Endothelial cell of umbilical vein (primary cell): ENCODE measurements at places on chromosomes 7 and 10.

GRCh38 chr7:40644454-40645188 lies 509.8 kb downstream of the SUGCT start:
- no peak for DNase-seq

- no peak for DNase-seq
Observed at GRCh38 chr7:70554646-70555045, 577.3 kb upstream of the GALNT17 start.

DNA sequence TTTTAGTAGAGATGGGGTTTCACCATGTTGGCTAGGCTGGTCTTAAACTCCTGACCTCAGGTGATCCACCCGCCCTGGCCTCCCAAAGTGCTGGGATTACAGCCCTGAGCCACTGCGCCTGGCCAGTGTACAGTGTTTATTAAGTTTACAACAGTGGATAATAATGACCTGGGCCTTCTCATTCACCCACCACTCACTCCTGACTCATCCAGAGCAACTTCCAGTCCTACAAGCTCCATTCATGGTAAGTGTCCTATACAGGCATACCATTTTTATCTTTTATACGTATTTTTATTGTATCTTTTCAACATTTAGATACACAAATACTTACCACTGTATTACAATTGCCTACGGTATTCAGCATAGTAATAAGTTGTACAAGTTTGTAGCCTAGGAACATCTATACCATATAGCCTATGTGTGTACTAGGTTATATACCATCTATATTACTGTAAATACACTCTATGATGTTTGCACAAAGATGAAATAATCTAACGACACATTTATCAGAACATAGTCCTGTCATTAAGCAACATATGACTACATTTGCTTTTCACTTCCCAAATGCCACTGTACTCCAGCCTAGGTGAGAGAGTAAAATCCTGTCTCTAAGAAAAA lies 17.1 kb downstream of the HOXA1 start:
- DNase-seq = no peak

- peak; percentile 67 for DNase-seq
Observed at GRCh38 chr7:121372376-121373010, 23.6 kb downstream of the FAM3C start.

DNA sequence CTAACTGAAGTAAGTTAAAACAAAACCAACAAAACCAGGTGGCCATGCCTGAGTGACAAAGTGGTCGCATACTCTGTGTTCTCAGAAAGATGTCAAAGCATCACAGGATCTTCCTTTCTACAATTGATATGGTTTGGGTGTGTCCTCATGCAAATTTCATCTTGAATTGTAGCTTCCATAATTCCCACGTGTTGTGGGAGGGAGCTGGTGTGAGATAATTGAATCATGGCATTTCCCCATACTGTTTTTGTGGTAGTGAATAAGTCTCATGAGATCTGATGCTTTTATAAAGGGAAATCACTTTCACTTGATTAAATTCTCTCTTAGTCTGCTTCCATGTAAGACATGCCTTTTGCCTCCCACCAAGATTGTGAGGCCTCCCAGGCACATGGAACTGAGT lies 465.7 kb downstream of the PCDH15 start:
- no peak for DNase-seq

DNA sequence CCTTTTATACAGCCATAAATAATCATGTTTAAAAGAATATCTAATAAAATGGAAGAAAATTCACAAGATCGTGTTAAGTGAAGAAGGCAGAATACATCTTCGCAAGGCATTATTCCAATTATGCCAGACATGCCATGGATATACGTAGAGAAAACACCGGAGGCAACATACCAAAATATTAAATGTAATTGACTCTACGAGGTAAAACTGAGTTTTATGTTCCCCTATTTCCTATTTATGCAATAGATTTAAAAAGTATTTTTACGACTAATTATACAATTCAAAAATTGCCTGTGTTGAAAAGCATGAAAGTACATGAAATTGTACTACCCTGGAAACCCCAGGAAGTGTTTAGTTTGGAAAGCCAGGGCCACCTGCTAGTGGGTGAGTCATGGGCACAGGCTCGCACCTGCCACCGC lies 936 bp upstream of the REPIN1 start:
- no peak for DNase-seq

DNA sequence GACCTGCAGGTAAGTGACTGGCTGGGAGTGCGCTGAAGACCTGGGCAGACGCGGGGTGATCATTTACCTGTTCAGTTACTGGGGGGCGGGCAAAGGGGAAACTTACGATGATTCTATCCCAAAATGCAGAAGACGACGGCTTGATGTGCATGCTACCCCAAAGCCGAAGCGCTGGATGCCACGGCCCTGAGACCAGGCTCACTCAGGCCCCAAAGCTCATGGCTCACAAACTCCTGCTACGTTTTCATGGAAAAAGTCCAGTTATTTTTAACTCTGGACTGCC lies 200.6 kb downstream of the DIP2C start:
- no peak for DNase-seq

GRCh38 chr7:127666602-127667001 lies 14.6 kb downstream of the SND1 start:
- DNase-seq = no peak

GRCh38 chr7:155541986-155542675 lies 4.2 kb downstream of the CNPY1 start:
- DNase-seq = no peak

DNA sequence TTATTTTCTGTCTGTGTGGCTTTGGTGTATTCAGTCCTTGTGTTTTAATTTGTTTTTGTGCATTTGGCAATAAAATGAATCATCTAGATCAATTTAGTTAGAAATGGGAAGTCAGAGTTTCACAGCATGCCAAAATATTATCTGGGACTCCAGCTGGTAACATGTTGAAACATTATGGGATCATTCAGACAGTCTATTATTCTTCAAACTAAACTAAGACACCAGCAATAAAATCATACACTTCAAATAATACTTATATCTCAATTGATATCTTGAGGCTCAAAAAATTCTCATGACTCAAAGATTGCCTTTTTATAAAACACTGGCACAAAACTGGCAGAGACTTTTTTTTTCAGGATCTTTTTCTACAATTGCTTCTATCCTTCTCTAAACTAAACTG lies 5.8 kb upstream of the RP9 start:
- no peak for DNase-seq
